Psoas muscle (tissue), 8 donors: ENCODE measurements at places on chromosomes 5 and 9.

DNA sequence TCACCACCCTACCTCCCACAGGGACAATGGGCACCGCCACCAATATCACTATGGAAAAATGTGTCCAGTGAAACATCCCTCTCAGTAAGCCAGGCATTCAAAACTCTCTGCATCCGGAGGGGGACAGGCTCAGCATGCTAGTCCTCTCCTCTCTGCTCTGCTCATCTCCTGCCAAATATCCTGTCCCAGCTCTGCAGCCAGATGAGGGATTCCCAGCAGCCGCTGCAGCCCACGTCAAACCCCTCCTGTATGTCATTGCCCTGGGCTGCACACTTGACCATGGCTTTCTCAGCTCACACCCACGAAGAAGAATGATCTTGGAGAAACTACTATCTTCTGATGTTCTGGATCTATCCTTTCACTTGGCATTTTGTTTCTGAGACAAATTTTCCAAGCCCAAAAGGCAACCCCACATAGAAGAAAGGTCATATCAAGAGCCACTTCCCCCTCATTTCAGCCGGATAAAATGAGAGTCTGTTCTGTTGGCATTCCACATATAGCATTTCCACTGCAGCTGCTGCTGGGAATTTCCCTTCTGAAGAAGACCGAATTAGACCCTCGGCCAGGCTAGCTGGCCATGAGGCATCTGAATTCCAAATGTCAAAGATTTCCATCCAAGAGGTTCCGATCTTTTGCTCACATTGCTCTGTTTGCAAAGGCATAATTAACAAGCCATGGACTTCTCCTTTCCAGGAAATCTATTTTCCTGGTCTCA, 338.0 kb downstream of the ACTL7B start:
- DNase-seq = no peak

- DNase-seq = no peak
These were observed 42.3 kb upstream of the NEK6 start for GRCh38 chr9:124215368-124215910.

GRCh38 chr9:90053027-90053426, 448.2 kb downstream of the GADD45G start:
- no peak for DNase-seq

GRCh38 chr9:100049551-100049950, 49.2 kb downstream of the ERP44 start:
- DNase-seq = no peak

GRCh38 chr9:134381272-134381661, 55.0 kb downstream of the RXRA start:
- no peak for DNase-seq
